CD4-positive, alpha-beta T cell treated with Interleukin-15 for 4 hours (primary cell): ENCODE measurements at places on chromosomes 2 and 18.

DNA sequence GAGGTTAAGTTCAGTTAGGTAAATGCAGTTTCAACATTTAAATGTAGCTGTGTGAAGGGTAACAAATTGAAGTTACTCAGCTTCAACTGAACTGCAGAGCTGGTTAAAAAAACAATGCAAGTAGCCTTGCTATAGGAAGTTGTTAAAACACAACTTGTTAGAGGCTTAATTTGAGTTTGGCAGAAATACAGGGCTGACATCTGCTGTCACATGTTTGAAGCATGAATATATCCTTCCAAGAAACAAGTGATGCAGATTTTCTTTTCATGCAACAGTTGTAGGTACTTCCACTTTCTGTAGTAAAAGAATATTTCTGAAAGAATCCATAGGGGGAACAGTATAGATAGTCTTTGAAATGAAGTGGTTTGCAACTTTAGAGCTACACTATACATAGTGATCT lies 208.7 kb upstream of the RASGRP3 start:
- DNase-seq: no peak

- no peak for DNase-seq
Observed at GRCh38 chr2:105712981-105713596, 31.6 kb upstream of the NCK2 start.

- DNase-seq: no peak
Observed at GRCh38 chr2:145958611-145959010, 1438.7 kb upstream of the ZEB2 start.

- no peak for DNase-seq
Observed at GRCh38 chr2:191846515-191847476, at the start of gene CAVIN2. Gene CAVIN2, minus strand, starts transcription at chr2:191847088. Its CDS starts 163 bp downstream, at chr2:191846925.

DNA sequence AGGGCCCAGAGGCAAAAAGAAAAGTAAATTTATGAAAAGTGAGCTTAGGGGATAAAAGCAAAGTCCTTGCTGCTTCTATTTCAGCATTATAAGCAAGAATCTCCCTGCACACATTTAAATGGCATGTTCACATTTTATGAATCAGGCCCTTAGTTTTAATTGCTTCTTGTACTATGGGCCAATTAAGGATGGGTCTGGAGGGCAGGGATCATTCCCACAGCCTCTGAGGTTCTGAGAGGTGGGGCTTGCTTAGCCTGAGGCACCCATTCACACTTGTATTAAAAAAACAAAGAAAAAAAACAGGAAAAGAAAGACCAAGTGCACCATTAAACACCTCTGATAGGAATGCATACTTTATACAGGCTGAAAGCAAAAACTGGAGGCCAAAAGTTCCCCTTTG lies 565.1 kb downstream of the BCL11A start:
- DNase-seq: no peak

DNA sequence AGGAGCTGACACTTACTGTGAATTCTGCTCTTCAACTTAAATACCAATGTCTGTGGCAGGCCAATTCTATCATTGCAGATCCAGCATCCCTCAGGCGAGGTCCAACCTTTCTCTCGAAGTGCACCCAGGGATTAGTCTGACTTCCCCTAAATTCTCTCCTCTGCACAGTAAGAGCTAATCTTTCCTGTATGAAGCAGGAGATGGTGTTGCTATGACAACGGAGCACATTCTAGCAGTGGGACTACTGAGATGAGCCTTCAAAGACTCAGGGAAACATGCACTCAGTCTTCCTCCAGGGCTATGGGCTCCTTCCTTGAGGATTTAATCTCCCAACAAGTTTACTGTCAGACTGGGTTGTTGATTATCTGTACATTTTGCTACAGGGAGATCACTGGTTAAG lies 176.3 kb downstream of the NOL4 start:
- no peak for DNase-seq

- DNase-seq: no peak
Observed at GRCh38 chr2:47617028-47617427, 165.9 kb upstream of the MSH6 start.

- DNase-seq: no peak
Observed at GRCh38 chr2:70738159-70738558, 29.8 kb downstream of the ADD2 start.

- no peak for DNase-seq
Observed at GRCh38 chr2:12734914-12735654, 18.3 kb downstream of the TRIB2 start.
